ENCODE measurements at places on chromosomes 2 and 18. TPM values are rescaled to one million over a fixed set of nuclear protein-coding genes. Genes with fewer than 3 reads are reported as not detected.
A peak's percentile ranks its signal among the peaks of the same experiment; 100 is the strongest.

DNA sequence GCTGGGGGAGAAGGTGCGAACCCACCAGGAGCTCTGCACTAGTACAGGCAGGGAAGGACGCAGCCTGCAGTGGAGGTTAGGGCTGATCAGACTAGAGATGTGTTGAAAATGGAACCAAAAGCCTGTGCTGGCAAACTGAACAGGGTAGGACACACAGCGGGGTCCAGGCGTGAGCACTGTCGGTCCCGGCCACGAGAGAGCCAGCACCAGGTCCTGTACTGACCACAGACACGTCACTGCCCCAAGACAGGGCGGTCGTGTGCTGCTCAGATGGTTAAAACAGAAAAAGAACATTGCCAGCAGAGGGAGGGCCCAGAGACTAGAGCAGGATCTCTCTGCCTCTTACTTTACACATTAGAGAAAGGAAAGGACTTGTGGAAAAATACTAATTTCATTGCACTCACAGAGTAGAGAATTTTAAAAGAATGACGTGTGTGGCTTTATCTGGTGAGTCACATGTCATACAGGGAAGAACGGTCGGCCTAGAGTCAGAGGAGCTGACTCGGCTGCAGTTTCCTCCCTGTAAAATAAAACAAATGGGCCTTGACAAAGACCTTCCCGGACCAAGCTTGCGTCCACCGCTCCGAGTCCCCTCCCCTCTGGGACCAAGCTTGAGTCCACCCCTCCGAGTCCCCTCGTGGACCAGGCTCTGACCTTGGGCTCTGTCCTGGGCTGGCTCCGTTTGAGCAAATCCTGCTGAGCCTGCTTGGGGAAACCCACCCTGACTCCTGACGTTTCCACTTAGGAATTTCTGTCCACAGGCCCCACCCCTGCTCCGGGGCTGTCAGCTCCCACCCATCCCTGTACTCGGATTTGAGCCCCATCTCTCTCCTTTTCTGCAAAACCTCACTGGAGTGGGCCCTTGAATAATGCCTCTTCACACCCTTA lies 16.7 kb upstream of the ADI1 start:
- H3K4me1 ChIP-seq, result peaks cover 16% of the 10 kb centered on the region
- DNase-seq, result peak; percentile 59
- H3K27me3 ChIP-seq, result no peaks in the 10 kb centered on the region

DNA sequence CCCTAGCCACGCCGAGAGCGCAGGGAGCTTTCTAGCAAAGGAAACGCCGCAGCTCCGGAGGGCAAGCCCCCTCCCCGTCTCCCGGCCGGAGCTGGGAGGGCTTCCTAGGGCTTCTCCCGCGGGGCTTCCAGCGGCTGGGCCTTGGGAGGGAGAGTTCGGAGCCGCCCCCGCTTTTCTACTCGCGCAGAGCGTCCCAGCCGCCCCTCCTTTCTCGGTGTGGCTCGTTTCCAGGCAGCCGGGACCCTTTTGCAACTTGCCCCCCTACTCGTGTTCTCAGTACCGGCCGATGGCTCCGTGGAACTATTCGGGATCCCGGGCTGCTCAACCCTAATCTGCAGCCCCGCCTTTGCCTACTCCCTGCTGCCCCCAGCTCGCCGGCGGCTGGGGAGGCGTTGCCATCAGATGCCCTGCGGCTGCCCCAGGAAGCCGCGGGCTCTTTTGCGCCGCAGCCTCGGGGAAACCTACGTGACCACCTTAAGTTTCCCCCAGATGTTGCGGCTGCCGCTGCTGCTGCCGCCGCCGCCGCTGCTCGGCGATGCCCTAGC lies 1.5 kb upstream of the NR4A2 start:
- H3K4me3 ChIP-seq, result peak overlapping the region; percentile 87
- no peaks in the 10 kb centered on the region for H3K36me3 ChIP-seq
- peaks cover 40% of the 10 kb centered on the region for H3K4me1 ChIP-seq
- DNase-seq, result peak; percentile 77
- H3K27ac ChIP-seq, result peak overlapping the region; percentile 99
- H3K27me3 ChIP-seq, result peaks cover 9% of the 10 kb centered on the region

GRCh38 chr2:65046633-65047407 lies 9.4 kb upstream of the CEP68 start:
- H3K27ac ChIP-seq, result no peak overlapping the region
- no peaks in the 10 kb centered on the region for H3K36me3 ChIP-seq
- H3K27me3 ChIP-seq, result no peaks in the 10 kb centered on the region
- DNase-seq, result no peak
- H3K4me3 ChIP-seq, result no peak overlapping the region

DNA sequence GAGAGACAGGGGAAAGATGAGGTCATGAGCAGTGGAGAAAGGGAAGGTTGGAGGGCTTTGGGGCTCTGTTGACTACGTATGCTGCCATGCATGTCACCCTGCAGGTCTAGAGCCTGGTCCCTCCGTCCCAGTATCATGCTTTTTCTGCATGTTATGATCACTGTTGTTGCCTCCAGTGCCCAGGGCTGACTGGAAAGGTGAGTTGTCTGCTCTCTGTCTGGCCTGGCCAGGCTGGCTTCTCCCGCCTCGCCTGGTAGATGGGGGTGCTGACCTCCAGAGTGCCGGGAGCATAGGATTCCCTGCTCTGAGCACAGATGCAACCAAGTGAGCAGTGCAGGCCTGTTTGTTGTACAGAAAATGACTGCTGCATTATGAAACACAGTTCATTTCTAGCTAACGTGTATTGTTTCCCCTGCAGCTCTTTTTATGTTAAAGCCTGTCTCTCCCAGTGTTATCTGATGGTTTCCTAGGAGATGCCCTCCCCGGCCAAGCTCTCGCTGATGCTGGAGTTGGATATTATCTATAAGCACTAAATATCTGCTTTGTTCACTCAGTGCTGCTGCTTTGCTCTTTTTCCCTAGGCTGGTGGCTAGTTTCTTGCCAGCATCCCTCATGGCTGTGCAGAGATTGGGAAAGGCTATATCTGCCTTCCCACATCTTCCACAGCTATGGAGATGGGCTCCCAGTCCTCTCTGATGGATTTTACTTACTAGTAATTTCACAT lies 158.2 kb downstream of the TDRD15 start:
- H3K27ac ChIP-seq, result no peak overlapping the region
- no peak overlapping the region for H3K4me3 ChIP-seq
- no peak for DNase-seq
- no peaks in the 10 kb centered on the region for H3K27me3 ChIP-seq

DNA sequence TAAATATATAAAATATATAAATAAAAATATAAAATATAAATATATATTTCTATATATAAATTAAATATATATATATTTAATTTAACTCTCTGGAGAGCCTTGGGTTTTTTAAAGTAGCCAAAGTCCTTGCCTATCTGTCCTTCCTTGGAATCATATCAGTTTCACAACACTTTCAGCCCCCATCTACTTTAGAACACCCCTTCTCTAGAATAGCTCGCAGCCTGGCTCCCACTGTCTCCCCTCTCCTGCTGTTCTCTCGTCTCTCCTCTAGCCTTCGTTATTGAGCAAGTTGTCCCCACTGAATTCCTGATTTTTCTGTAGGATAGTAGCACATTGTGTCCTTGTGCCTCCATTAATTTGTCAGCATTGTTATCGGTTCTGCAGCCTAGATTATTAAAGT lies 677.0 kb downstream of the RNF144A start:
- no peaks in the 10 kb centered on the region for H3K4me1 ChIP-seq
- no peak overlapping the region for H3K4me3 ChIP-seq
- no peaks in the 10 kb centered on the region for H3K27me3 ChIP-seq
- no peak overlapping the region for H3K27ac ChIP-seq

GRCh38 chr2:231923010-231923344 lies 3.2 kb downstream of the NPPC start:
- H3K36me3 ChIP-seq, result no peaks in the 10 kb centered on the region
- no peak overlapping the region for H3K27ac ChIP-seq
- H3K4me3 ChIP-seq, result no peak overlapping the region
- H3K4me1 ChIP-seq, result peaks cover 25% of the 10 kb centered on the region

- H3K4me1 ChIP-seq, result no peaks in the 10 kb centered on the region
- no peaks in the 10 kb centered on the region for H3K36me3 ChIP-seq
- no peak overlapping the region for H3K27ac ChIP-seq
- peak; percentile 25 for DNase-seq
Measured at GRCh38 chr2:23606968-23607367, 222.0 kb downstream of the KLHL29 start.

SNTG2 gene
- 1.4 TPM for total RNA-seq

FAM237A gene
- total RNA-seq, result not detected

GRCh38 chr2:125679903-125680302 lies 976.1 kb upstream of the GYPC start:
- DNase-seq, result no peak
- H3K4me1 ChIP-seq, result no peaks in the 10 kb centered on the region
- no peaks in the 10 kb centered on the region for H3K27me3 ChIP-seq
- H3K4me3 ChIP-seq, result no peak overlapping the region

DNA sequence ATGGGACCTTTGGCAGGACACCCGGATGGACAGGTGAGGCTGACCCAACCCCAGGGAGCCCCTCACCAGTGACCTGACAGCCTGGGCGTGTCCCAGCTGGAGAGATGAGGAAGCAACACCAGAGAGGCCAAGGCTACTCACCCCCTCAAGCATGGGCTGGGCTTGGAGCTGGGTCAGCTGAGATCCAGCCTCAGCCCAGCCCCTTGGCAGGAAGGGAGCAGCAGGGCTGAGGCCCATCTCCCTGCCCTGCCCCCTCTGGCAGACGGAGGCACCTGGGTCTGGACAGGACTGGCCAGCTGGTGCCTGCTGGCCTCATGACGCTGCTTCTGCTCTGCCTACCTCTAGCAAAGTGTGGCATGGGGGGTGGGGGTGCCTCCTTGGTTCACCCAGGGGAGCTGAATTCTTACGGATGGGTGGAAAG lies 37.8 kb downstream of the HS6ST1 start:
- DNase-seq, result peak; percentile 51
- H3K27ac ChIP-seq, result peak overlapping the region; percentile 24
- peaks cover 4% of the 10 kb centered on the region for H3K36me3 ChIP-seq
- peaks cover 33% of the 10 kb centered on the region for H3K4me1 ChIP-seq

- DNase-seq, result no peak
- no peaks in the 10 kb centered on the region for H3K36me3 ChIP-seq
- no peaks in the 10 kb centered on the region for H3K27me3 ChIP-seq
- no peak overlapping the region for H3K4me3 ChIP-seq
- H3K4me1 ChIP-seq, result no peaks in the 10 kb centered on the region
Measured at GRCh38 chr2:86700690-86701089, 19.4 kb upstream of the RMND5A start.

EVA1A gene
- total RNA-seq, result 31.7 TPM

GRCh38 chr2:47051562-47051961 lies 103.5 kb downstream of the STPG4 start:
- no peak for DNase-seq
- no peaks in the 10 kb centered on the region for H3K27me3 ChIP-seq
- no peak overlapping the region for H3K4me3 ChIP-seq
- H3K27ac ChIP-seq, result no peak overlapping the region
- peaks cover 15% of the 10 kb centered on the region for H3K4me1 ChIP-seq

CGREF1 gene
- total RNA-seq, result 0.74 TPM

DNA sequence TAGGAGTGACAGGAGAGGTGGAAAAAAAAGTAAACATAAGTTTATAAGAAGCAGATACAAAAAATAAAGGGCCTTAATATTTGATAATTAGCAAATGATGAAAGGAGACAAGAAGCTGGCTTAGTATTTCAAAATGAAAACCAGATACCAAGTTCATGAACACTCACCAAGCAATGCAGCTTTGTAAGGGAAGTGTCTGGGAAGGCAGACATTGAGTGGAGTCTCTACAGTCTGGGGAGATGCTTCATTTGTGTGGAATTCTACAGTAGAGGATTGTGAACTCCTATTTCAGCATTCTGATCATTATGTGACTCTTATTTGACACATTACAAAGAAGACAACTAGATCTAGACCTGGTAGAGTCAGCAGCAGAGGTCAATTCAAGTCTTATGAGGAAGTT lies 1072.7 kb downstream of the DSC3 start:
- H3K27ac ChIP-seq, result no peak overlapping the region
- no peak for DNase-seq
- no peak overlapping the region for H3K4me3 ChIP-seq

Data from lower lobe of right lung (tissue), 2 donors.